Right forelimb (tissue), 1 donor: ENCODE measurements at places on chromosomes 7 and 10.

GRCh38 chr7:151312356-151312755 lies 29.3 kb upstream of the NUB1 start:
- no peak for DNase-seq

DNA sequence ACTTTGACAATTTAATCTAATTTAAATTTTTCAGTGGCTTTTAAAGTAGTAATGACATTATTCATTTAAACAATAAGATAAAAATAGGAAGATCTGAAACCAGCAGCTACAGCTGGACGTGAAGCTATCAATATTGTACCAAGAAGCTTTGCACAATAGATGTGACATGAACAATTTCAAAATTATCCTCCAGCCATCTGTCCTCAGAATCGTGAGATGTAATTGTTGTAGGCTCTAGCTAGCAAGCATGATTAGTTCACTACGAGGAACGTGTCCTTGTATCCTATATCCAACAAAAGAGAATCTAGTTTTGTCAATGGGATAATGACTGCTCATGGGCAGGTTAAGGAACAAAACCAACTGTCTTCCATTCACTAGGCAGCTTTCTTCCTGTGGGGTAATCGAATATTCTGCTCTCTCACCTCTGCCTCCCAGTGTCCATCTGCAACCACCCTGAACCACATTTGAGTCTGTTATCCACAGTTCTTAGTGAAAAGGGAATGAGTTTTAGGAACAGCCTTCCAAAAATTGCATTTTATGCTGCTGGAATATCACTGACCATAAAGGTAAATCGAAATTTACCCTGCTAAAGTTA lies 247.3 kb downstream of the PARD3 start:
- no peak for DNase-seq

DNA sequence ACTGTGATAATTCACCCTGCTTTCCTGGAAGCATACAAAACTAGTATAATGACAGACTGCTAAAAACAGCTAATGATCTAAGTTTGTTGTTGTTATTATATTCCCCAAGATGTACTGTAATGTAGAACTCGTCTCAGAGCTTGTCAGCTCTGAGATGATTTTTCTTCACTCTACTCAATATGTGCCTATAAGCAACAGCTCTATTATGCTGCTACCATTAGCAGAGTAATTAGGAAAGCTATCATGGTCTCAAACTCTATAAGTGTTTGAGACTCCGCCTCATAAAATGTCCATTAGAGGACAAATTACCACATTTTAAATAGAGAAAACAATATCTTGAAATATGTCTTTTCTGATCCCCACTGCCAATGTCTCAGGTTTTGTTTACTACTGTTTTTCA lies 476.5 kb upstream of the PCDH15 start:
- DNase-seq, result no peak

GRCh38 chr10:86419101-86419500 lies 52.5 kb upstream of the GRID1 start:
- DNase-seq, result no peak

GRCh38 chr7:142754681-142755575 lies 5.7 kb downstream of the PRSS1 start:
- DNase-seq, result no peak

DNA sequence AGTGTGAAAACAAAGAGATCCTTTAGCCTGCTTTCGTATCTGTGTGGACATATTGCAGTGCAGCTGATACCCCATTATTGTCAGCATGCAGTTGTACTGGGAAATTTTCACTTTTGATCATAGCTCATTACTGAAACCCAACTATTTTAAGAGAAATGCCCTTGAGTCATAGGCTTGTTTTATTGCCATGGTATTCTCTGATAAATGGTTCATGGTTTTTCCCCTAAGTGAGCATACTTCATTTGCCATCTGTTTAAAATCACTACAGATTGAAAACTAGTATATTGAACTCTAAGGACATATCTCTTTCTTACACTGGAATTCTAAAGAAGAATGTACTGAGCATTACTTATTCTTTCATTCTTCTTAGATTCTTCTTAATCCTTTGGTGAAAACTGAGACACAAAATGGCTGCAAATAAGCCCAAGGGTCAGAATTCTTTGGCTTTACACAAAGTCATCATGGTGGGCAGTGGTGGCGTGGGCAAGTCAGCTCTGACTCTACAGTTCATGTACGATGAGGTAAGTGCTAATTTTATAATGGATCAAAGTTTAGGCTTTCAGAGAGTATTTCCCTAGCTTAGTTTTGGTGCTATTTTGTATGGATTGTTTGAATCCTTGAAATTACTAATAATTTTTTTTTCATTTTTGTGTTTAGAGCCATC lies 63.0 kb downstream of the RALA start:
- no peak for DNase-seq

GRCh38 chr7:34165927-34166550 lies 260.7 kb downstream of the BMPER start:
- DNase-seq, result no peak

GRCh38 chr10:69896606-69897231 lies 95.0 kb downstream of the COL13A1 start:
- DNase-seq, result no peak

- no peak for DNase-seq
Observed at GRCh38 chr7:117946151-117946633, 73.0 kb upstream of the CTTNBP2 start.

DNA sequence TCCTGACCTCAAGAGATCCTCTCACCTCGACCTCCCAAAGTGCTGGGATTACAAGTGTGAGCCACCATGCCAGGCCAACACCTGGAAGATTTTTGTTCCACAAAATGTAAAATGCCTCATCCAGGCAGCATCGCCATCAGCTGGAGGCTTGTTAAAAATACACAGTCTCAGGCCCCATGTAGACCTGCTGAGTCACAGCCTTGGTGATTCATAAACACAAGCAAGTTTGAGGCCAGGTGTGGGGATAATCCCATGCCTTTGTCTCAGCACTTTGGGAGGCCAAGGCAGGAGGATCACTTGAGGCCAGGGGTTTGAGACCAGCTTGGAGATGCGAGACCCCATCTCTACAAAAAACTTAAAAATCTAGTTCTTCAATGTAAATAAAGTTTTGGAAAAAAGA lies 49.1 kb upstream of the FOXK1 start:
- no peak for DNase-seq

DNA sequence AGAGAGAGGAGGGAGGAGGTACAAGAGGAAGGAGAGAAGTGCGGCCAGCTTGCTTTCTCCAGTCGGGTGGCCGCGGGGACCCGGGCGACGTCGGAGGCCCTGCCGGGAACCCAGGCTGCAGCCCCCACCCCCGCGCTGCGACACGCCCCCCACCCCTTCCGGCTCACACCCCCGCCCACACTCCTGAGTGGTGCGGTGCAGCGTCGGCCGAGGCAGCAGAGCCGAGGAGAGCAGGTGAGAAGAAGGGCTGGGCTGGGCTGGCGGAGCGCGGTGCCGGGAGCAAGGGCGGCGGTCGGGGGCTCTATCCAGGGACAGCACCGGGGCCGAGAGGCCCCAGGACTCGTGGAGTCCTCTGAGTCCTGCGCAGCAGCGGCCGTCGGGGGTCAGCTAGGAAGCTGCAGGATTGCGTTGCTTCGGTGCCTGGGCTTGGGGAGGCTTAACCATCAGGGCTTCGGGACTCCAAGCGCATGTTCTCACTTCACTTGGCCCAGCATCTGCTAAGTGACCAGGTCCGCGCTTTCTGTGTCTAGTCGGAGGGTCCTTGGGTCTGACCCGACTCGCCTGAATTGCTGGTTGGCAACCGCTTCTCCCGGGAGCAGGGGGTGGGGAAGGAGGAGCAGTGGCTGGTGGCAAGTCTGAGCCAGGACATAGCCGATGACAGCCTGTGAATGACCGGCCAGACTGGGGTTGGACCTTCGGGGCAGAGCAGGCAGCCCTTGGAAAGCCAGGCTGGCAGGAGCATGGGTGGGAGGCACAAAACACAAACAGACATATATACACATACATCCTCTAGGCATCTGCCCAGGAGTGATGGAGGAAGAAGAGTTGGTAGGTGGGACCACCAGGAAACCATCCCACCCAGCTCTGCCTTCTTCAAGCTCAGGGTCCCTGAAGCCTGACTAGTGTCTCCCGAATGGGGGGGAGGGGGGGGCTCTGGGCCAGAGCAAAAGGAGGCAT lies 683 bp downstream of the CHAT start:
- no peak for DNase-seq

GRCh38 chr7:99089914-99090629 lies 53.8 kb downstream of the SMURF1 start:
- DNase-seq, result no peak

DNA sequence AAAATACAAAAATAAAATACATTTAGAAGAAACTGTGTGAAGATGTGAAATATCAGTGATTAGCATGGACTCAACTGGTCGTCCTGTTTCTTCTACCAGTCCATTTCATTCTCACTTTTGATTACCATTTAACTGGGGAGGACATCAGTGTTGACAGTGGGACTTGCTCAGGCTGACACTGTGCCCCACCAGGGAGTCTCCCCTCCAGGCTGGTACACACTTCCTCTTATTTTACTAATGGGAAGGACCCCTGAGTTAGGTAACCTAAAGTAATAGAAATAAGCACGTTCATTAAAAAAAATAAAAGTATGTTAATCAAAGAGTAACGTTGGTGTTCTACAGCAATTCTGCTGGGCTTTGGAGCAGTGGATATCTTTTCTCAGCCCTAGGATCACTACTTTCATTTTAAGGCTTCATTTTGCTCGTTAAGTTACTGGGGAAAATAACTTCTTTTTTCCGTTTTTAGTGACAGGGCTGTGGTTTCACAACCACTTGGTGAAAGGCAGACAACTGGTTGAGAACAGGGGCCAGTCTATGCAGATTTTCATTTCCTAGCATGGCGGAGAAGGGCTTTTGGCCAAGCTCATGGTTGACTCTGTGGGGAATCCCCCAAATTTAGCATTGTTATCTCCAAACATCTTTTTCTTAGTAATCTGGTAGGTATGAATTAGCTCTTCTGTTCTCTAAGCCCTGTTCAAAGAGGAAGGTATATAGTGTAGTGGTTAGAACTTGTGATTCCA lies 2.1 kb downstream of the SNX10 start:
- DNase-seq, result no peak

DNA sequence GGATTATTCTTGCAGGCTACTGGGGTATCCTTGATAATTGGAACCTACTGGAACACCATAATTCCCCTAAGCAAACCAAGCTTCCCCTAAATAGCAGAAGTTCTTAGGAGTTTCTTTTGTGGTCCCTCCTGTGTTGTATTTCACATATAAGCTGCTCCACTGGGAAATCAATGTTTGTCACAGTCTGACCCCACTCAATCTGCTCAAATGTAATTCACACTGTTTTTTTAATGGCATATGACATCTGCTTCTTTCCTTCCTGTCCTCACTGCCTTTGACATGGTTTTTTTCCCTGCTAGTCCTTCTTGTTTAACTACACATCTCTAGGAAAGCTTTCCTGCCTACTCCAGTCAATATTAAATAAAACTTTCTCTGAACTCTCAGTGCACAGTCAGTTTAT lies 1.8 kb upstream of the PTPRZ1 start:
- no peak for DNase-seq

- no peak for DNase-seq
Observed at GRCh38 chr7:128945668-128946366, 8.1 kb downstream of the IRF5 start.

- peak; percentile 92 for DNase-seq
Observed at GRCh38 chr7:2519119-2519930, at the start of gene LFNG. Gene LFNG (plus strand): TSS chr7:2519774. CDS start chr7:2519862, 88 bp downstream.

- peak; percentile 34 for DNase-seq
Observed at GRCh38 chr7:47432671-47433563, 149.0 kb downstream of the TNS3 start.

DNA sequence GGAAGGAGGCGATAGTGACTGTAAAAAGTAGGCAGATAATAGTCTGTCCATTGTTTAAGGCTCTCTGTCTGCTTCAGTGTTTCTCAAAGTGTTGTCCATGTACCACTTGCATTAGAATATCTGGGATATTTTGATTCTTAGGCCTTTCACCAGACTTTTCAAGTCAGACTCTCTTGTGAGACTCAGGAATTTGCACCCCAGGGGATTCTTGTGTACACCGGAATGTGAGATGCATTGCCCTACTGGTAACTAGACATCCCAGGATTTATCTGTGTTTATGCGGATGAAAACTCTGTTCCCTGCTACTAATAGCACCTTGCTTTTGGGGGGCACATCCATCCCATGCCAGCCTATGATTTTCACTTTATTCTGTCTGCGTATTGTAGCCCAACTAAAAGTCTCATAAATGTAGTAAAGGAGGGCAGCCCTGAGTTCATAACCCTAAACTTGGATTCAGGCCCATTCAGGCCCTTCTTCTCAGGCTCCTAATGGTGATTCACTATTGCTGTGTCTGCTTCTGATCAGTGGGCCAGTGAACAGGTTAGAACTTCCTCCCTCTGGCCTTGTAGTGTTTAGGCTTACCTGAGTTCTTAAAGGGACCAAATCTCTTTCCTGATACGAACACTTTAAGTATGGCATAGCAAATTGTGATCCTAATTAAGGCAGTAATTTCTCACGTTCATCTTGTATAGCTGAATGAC lies 71.8 kb upstream of the RPA3 start:
- no peak for DNase-seq

- DNase-seq, result no peak
Observed at GRCh38 chr7:139654276-139655181, 123.3 kb downstream of the HIPK2 start.

DNA sequence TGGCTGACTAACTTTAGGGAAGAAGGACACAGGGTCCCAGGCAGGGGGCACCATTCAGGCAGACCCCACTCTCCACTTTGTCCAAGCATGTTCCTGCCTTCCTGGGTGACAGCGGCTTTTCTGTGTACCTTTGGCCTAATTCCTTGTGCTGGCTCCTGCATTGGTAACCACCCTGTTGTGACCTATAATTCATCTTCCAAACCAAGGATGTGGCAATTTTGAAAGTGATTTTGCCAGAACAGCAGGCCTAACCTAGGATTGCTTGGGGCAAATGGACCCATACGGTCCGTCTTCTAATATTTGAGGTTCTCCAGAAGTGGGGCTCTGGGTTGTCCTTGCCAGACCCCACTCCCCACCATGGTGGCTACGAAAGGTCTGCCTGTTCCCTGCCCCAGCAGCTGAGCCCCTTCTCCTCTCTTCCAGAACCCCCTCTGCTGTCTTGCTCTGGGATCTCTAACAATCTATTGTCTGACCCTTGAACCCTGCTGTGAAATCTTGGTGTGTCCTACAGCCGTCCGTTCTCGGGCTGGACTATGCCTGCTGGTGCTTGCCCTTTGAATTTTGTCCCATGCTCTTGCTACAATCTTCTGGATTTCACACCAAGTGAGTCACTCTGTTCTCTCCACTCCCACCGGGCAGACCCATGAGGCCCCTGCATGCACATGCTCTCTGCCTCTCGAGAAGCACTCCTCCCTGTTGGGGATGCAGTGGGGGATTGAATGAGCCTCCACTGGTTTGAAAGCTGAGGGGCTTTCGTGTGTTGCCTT lies 316.0 kb downstream of the CXCL12 start:
- DNase-seq, result no peak

GRCh38 chr10:75009426-75009825 lies 102.0 kb upstream of the SAMD8 start:
- DNase-seq, result no peak

- no peak for DNase-seq
Observed at GRCh38 chr10:55476129-55476528, 675.1 kb upstream of the PCDH15 start.

GRCh38 chr7:83355143-83355542 lies 192.5 kb upstream of the PCLO start:
- no peak for DNase-seq

DNA sequence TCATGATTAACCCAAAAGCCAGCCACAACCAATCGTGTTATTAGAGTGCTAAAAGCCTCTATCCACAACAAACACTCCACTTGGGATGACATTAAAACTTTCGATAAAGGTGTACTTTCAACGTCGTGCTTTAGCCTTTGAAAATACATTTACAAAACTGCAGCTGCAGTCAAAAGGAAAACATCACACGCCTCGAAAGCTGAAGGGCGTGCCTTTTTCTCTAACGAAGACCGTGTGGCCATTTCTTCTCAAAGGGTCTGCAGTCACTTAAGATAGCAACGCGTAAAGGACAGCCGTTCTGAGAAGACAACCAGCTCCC lies 1.1 kb downstream of the ARHGAP12 start:
- DNase-seq, result no peak
